ENCODE measurements at places on chromosomes 4 and X.

GRCh38 chrX:32954125-32954524 is 257.2 kb downstream of the DMD start:
- DNase-seq, result no peak

DNA sequence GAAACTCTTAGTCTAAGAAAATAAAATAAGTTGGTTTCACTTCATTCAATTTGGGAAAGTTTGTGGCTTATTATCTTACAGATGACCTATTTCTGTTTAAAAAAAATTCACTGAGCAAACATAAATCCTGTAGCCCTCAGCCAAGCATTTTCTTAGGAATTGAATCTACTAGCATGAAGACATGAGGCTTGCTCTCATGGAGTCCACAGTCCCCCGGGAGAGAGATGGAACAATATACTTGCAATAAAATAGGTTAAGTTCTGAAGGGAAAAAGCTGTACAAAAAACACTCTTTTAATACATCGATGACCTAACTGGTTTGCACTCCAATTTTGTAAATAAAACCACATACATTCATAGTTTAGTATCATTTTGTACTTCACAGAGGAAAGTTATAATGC is 642.6 kb upstream of the FAM241A start:
- no peak for DNase-seq

DNA sequence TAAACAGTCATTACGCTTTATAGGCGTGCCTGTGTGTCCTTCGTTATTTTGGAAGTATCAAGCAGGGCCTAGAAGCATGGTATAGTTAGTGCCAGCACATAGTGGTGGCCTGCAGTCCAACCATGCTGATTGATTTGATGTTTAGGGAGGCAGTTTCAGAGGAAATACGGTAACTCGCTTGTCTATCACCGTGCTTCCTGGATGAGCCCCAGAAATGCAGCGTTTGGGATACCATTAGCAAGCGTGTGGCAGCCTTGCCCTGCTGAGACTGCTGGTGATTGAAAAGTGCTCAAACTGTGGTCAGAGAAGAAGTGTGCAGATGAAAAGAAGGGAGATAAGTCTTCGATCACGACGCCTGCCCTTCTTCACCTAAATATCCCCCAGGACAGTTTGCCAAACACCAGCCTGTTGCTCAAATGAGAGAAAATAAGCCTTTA is 158.4 kb downstream of the CHIC2 start:
- no peak for DNase-seq

DNA sequence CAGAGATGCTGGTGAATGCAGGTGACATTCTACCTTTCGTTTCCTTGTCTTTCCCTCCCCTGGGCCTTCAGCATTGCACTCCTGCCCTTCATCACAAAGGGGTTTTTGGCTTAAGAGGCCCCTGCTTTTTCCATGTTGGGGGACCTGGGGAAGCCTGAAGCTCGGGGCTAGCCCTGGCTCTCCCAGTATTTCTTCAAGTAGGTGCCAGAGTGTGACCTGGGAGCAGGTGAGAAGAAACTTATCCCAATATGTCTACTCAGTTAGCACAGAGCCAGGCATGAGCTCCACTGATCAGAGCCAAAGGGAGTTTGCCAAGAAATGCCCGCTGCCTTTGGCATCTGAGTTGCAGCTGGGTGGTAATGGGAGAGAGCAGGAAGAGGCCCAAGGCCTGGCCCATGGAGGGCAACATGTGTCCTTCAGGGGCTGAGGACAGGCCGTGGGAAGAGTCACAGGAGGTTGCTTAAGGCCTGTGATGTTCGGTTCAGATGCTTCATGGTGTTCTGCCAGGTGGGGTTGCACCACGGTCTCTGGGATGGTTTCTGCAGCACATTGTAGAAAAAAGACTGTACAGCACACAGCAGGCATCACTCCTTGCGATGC is 7.6 kb downstream of the PRRG3 start:
- no peak for DNase-seq

GRCh38 chr4:174521800-174522182 is 497 bp downstream of the HPGD start:
- DNase-seq, result no peak

GRCh38 chr4:133124746-133125145 is 24.3 kb upstream of the PCDH10 start:
- DNase-seq, result no peak

- DNase-seq, result no peak
Observed at GRCh38 chr4:184408021-184408683, 66.2 kb downstream of the IRF2 start.

- no peak for DNase-seq
Observed at GRCh38 chr4:60683973-60684372, 516.2 kb upstream of the ADGRL3 start.

GRCh38 chr4:95296052-95296451 is 252.7 kb downstream of the UNC5C start:
- DNase-seq, result no peak

DNA sequence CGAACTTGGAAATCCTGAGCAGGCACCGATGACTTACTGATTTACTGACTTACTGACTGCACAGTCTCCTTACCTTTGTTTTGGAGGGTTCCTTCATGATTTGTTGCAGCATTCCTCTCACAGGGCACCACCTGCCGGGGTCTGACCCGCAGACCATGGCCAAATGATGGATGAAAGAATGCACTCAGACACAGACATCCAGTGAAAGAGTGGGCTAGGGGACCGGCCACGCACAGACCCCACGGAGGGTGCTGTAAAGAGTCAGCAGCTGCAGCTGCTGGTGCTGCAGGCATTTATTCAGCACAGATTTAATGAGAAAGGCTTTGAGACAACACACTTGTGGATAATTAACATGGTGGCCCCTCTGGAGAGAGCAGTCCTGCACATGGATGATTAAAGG is 3.4 kb downstream of the MAGEB5 start:
- no peak for DNase-seq

DNA sequence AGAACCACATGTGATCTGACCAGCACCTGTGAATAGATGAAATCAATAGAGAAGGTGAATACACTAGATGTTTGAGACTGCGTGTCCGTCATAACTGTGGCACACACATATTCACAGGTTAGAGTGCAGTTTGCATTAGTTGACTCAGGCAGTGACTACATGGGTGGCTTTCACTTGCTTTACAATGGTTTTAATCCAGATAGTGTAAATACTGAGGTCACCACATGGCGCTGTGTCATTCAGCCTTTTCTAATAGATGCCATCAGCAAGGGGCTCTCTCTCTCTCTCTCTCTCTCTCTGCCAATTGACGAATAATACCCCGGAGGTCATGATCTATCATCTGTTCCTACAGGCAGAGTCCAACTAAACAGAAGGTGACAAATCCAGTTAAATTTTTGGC is 30.7 kb upstream of the FGF13 start:
- no peak for DNase-seq

DNA sequence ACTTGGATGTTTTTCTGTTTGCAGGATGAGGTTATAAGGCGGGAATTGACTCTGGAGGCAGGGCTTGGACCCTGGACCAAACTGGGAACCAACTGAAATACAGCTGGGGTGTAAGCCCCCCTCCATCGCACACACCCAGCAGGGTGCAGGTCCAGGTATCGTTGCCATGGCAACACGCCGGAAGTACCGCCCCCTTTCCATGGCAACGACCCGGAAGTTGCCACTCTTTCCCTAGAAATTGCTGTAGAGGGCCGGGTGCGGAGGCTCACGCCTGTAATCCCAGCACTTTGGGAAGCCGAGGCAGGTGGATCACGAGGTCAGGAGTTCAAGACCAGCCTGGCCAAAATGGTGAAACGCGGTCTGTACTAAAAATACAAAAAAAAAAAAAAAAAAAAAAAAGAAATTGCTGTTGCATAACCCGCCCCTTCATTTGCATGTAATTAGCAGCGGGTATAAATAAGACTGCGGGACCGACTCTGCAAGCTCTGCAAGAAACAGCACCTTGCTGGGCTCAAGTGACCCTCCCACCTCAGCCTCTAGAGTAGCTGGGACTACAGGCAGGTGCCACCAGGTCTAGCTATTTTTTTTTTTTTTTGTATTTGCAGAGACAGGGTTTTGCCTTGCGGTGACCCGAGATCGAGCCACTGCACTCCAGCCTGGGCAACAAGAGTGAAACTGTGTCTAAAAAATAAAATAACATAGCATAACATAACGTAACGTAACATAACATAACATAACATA is 139.6 kb downstream of the CRLF2 start:
- no peak for DNase-seq

- DNase-seq, result no peak
Observed at GRCh38 chr4:156560701-156561100, 410.9 kb downstream of the PDGFC start.

- no peak for DNase-seq
Observed at GRCh38 chrX:47174846-47175587, 18.6 kb upstream of the UBA1 start.

- no peak for DNase-seq
Observed at GRCh38 chr4:53863736-53864365, 200.6 kb downstream of the CHIC2 start.

DNA sequence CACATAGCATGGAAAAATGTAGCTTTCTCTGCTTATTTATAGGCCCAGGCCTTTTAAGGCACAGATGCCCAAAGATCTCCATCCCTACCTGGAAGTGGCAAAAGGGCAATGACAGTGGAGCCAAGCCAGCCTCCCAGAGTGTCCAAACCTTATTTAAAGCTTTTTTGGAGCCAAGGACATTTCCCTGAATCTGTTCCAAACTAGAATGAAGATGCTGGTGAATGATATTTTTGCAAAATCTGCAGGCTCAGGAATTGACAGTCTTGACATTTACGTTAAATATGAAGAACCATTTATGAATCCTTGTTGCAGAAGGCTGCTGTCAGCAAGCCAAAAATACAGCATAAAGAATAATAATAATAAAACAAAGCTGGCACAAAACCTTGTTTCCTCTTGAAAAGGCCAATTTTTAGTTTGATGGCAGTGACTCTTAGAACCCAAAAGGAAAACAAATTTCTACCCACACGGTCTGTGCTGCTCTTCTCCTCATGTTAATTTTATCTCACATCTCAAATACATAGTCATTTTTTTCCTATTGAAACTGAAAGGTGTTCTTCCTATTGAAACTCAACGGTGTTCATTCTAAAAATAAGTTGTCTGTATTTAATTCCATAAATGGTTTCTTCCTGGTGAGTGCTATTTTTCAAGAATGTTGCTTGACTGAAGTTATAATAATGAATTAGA is 206.3 kb upstream of the TBL1X start:
- no peak for DNase-seq

DNA sequence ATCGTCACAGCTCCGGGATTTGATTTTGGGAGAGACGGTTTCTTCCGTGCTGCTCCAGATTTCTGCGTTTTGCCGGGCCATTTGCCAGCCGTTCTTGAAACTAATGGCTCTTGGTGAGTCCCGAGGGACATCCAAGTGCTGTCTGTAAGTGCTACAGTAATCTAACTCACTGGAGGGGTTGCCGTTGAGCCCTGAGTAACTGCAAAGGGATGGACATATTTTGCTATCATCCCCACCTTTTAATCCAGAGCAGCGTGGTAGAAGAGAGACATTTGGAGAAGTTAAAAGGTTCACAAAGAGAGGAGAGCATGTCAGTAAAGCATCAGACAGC is 88.9 kb upstream of the PDLIM3 start:
- no peak for DNase-seq

GRCh38 chrX:19739683-19740082 is 147.7 kb downstream of the SH3KBP1 start:
- DNase-seq, result no peak

GRCh38 chrX:39767446-39767845 is 330.3 kb downstream of the BCOR start:
- DNase-seq, result no peak

GRCh38 chr4:81620442-81620841 is 148.7 kb upstream of the RASGEF1B start:
- DNase-seq, result no peak

GRCh38 chrX:149505671-149506070 is 565 bp upstream of the IDS start:
- DNase-seq, result no peak

- DNase-seq, result no peak
Observed at GRCh38 chr4:153809307-153809706, 20.4 kb upstream of the SFRP2 start.

DNA sequence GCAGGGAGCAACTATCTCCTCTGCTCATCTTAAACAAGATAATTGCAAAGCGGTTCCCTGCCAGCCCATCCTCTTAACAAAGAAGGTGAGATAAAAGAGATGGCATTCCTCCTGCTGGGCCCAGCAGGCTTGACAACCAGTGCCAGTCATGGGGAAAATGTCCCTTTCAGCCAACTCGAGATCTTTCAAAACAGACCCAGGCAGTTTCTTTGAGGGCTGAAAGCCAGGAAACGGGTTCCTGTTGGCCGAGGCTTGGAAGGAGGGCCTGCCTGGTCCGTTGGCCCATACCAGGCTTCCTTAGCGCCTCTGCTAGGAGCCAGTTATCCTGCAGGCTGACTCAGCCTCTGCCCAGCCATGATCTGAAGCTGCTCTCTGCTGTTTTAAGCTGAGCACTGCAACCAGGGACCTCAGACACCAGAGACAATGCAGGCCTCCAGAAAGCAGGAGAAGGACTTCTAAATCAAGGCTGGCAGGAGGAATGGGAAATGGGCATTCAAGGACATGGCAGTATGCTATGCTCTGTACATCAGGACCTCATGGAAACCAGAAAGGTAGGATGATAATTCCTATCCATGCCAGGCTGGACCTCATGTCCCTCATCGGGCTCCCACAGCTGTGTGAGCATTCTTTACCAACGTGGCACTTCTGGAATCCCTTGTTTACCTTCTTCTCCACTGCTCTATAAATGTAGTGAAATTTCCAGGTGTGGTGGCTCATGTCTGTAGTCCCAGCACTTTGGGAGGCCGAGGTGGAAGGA is 42.4 kb upstream of the SLC2A9 start:
- DNase-seq, result no peak

DNA sequence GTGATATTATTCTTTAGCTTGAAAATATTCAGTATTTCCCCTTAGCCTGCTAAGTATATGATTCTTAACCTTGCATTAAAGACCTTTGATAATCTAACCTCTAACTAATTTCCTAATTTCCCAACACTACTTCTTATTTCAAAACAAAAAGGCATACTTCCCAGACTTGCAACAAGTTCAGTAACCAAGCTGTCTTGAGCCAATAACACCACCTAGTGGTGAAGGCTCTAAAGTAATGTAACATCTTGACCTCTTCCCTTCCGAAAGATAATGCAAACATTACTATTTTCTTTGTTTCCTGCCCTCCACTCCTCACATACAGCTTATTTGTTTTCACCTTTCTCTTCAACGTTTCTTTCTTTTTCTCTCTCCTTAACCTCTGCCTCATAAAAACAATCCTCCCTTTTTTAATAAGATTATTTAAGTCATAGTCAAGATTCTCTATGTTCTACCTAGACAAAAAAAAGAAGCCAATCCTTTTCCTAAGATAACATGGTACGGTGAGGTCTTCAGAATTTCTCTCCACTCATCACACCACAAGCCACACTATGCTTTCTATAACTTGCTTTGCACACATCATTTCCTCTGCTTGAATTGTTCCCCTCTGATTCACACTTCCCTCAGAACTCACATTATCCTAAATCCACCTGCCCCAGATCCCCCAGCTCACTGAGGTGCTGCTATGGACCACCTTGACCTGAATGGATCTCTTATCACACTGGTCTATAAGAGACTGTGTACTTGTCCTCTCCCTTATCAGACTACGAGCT is 3.5 kb downstream of the FAT1 start:
- DNase-seq, result no peak

- DNase-seq, result no peak
Observed at GRCh38 chr4:148025981-148026380, 294.1 kb downstream of the ARHGAP10 start.

Measured in esophagus squamous epithelium (tissue), 5 donors.